Esophagus squamous epithelium (tissue), 5 donors: ENCODE measurements at places on chromosomes 6 and 20. TPM values are rescaled to one million over a fixed set of nuclear protein-coding genes. Genes with fewer than 3 reads are reported as not detected.

- no peak for DNase-seq
Measured at GRCh38 chr6:22764496-22764895, 195.1 kb downstream of the HDGFL1 start.

DNA sequence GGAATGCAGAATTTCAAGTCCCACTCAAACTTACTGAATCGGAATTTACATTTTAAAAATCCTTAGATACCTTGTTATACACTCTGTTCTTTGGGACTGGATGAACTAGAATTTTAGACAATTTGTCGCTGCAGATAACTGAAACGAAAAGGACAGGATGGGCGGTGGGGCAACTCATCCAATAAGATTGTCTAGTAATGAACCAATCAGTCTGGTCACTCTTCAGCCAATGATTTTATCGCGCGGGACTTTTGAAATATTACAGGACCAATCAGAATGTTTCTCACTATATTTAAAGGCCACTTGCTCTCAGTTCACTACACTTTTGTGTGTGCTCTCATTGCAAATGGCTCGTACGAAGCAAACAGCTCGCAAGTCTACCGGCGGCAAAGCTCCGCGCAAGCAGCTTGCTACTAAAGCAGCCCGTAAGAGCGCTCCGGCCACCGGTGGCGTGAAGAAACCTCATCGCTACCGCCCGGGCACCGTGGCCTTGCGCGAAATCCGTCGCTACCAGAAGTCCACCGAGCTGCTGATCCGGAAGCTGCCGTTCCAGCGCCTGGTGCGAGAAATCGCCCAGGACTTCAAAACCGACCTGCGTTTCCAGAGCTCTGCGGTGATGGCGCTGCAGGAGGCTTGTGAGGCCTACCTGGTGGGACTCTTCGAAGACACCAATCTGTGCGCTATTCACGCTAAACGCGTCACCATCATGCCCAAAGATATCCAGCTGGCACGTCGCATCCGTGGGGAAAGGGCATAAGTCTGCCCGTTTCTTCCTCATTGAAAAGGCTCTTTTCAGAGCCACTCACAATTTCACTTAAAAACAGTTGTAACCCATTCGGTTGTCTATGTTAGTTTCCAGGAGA, 41.9 kb upstream of the HFE start:
- DNase-seq = peak; percentile 67

DNA sequence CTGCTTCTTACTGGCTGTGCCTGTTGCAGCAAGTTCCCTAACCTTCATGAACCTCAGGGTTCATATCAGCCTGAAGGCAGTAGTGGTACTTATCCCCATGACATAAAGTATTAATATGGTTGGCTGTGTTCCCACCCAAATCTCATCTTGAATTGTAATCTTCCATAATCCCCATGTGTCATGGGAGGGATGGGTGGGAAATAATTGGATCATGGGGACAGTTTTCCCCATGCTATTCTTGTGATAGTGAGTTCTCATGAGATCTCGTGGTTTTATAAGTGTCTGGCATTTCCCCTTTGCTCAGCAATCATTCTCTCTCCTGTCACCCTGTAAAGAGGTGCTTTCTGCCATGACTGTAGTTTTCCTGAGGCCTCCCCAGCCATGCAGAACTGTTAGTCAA, 61.8 kb downstream of the FAM229B start:
- DNase-seq = no peak

GRCh38 chr6:136921936-136922684, at the start of gene SLC35D3:
Gene SLC35D3 (plus strand): TSS chr6:136922301. CDS start chr6:136922429, 128 bp downstream.
- DNase-seq = no peak

GRCh38 chr6:92292067-92292466, 1127.3 kb downstream of the EPHA7 start:
- no peak for DNase-seq

DNA sequence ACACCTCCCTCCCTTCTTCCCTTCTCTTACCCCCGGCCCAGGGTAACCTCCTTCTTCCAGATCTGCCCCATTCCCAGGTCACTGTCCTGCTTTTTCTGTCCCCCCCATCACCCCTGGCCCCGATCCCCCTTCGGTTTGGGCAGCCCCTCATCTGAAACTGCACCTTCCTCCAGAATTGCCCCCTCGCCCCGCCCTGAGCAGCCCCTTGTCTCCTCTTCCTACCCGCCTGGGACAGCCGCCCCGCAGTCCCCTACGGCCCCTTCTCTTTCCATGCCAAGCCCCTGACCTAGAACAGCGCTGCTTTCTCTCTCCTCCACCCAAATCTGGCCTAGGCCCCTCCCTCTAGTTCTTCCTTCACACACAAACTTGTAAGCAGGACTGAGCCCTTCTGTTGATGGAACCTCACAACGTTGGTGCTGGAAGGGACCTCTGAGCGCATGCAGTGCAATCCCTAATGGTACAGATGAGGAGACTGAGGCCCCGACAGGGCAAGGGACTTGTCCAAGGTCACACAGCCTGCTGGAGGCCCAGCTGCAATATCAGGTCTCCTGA, 630 bp downstream of the PPP2R5D start:
- DNase-seq = no peak

Gene DAAM2
- 15.8 TPM for total RNA-seq

GRCh38 chr6:148157841-148158240, 184.8 kb upstream of the SASH1 start:
- no peak for DNase-seq

Gene C20orf202
- not detected for total RNA-seq

Gene SYTL3
- total RNA-seq = 2.0 TPM

Gene GHRH
- not detected for total RNA-seq

Gene KHDC1L
- not detected for total RNA-seq

DNA sequence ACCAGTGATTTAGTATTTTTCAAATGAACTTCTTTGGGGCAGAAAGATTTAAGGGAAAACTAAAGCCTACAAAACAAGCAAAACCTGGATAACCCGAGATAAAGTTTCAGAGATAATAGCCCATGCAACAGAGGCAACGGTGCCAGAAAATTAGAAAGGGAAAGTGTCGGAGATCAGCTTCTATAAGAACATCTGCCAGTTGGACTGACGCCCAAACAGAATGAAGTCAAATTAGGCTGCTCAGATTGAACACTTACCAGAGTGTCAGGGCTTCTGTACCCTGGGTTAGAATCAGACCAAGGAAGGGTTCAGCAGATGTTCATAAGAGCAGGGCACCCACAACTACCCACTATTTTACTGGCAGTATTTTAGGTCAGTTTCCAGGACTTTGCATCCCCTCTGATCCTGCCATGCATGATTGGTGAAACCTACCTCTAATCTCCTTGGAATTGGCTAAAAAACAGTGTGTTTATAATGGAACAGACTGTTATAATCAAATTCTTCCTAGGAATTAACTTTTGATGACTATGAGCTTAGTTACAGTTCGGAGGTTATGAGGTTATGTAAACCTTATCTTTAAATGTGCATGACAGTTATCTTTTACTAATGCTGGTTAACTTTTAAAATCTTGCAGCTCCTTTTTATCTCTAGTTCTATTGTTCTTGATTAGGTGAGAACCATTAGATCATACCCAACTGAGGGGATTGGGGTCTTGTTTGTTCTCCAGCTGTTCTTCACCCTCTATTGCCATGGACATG, 13.1 kb downstream of the BMP2 start:
- no peak for DNase-seq

DNA sequence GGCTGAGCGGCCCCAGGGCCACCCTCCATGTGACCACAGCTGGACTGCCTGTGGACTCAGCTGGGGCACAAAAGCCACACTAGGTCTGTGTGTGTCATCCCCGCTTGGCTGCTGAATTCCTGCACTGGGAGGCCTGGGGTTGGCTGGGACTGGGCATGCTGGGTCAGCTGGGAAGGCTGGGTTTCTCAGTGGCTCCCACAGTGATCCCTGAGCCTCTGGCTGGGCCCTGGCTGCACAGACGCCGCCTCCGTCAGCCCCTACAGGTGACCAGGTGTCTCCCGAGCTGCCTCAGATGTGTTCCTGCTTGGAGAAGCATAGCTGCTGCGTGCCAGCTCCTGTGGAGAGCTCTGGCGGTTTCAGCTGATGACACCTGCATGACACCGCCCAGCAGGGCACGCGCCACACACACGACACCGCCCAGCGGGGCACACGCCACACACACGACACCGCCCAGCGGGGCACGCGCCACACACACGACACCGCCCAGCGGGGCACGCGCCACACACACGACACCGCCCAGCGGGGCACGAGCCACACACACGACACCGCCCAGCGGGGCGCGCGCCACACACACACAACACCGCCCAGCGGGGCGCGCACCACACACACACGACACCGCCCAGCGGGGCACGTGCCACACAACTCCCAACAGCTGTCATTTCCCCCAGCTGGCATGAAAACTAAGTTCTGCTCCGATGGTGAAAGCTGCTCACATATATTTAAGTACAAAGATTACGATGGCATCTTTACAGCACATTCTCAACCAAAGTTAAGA, 88.8 kb downstream of the TAF4 start:
- no peak for DNase-seq

- DNase-seq = no peak
Measured at GRCh38 chr6:11996751-11997150, 15.4 kb upstream of the HIVEP1 start.

Gene SALL4
- total RNA-seq = 0.04 TPM

DNA sequence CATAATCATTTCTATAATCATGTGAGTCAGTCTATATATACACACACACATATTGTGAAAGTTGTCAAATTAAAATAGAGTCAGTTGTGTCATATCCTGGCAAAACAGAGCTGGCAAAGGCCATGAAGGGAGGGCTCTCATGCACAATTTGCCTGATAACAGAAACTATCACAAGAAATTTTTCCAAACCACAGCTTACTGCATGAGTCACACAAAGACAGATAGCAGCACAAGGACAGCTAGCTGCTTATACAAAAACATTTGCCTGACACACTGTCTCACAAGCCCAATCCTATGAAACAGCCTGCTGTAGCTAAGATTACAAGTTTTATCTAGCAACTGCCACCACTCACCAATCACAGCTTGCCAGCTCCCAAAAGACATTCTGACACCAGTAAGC, 848.5 kb upstream of the MAN1A1 start:
- DNase-seq = no peak

DNA sequence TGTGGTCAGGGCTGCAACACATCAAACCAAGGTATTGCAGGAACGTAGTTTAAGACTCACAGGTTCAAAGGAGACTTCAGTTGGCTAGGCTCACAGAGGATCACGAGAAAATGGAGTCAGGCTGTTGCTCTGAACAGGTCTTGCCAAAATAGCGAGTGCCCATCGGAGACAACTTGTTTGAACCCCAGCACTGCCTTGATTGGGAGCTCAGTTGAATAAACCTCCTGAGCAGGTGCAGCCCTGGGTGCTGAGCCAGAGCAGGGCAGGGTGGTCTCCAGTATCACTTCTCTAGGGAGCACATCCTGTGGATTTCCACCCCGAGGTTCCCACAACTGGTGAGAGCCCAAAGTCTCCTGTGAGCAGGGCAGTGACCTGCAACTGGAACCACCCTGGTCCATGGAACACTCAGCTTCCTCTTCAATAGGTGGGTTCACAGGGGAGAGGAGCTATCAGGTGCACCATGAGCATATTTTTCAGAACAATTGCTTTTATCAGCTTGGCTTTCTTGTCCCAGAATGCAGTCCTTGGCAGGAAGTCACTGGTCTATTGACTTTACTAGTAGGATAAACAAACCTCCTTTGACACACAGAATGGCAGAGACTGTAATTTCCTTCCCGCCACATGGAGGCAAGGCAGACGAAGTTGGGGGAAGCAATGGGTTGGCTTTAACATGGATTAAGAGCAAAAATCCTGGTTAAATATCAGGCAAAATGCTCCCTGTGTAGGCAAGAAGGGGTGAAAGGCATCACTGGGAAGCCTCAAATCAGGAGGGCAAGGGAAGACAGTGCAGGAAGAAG, 267.7 kb upstream of the FOXQ1 start:
- no peak for DNase-seq

- DNase-seq = no peak
Measured at GRCh38 chr6:72216222-72217068, 330.1 kb downstream of the RIMS1 start.

- DNase-seq = no peak
Measured at GRCh38 chr6:135002229-135002844, 52.3 kb downstream of the HBS1L start.

DNA sequence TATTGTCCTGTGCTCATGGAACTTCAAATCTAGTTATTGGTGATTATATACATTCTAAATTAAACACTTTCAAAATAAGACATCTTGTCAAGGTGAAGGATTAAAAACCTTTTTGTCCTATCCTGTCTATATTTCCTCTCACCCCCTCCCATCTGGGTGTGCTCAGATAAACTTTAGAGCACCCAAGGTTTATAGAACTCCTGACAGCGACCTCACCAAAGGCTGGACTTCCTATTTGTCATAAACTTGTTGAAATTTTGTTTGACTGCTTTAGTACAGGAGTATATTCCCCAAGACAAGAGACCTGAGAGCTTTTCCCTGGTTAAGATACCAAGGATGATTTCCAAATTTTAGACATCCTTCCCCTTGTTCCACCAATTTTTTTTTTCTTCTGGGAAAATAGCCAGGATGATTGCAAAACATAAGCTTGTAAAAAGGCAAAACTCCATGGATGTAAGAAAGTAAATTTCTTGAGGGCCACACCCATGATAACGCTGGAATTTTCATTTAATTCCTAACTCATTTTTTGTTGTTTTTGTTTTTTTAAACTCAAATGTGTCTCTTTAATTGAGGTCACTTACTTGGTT, 33.0 kb downstream of the CARMIL1 start:
- DNase-seq = no peak

Gene MEP1A
- not detected for total RNA-seq

DNA sequence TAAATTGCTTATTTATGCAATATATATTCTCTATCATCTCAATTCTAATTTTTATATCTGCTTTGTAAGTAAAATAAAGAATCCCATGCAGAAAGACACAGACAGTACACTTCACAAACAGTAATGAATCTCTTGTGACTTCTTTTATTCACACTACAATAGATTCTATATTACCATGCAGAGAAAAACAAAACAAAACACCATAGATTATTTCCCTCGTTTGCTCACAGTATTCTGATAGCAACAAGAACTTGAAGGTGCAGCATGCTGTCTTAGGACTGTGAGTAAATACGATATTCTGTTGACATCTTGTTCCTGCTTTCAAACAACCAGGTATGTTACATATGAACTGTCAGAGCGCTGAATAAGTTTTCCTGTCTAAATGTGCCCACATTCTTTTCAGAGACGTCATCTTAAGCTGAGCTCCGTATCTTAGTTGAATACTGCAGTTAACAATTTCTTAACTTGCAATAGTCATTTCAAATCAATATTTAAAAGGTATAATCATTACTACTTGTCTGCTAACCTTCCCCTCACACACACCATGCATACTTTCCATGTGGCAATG, 140.1 kb downstream of the BTBD9 start:
- DNase-seq = no peak

- no peak for DNase-seq
Measured at GRCh38 chr6:166629628-166630027, 2.6 kb upstream of the RPS6KA2 start.

- DNase-seq = no peak
Measured at GRCh38 chr6:135179372-135179771, 1.7 kb upstream of the MYB start.
